Natural killer cell (primary cell): ENCODE measurements at places on chromosomes 11 and 22.

DNA sequence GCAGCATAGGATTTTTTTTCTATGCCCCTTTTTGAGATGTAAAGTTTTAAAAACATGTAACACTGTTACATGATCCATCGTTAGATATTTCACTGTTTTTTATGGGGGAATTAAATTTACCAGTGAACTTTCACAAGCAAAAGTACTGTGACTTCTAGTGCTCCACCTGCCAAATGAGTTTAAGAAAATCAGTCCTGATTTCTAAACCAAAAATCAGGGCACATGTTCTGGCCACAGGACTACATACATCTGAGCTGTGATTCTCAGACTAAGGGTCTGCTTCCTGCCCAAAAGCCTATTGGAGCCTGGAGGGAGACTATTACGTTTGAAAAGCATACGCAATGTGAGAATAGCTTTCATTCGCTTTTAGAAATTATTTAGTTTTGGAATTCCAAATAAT, 22.5 kb downstream of the TMPRSS13 start:
- no peak for DNase-seq

DNA sequence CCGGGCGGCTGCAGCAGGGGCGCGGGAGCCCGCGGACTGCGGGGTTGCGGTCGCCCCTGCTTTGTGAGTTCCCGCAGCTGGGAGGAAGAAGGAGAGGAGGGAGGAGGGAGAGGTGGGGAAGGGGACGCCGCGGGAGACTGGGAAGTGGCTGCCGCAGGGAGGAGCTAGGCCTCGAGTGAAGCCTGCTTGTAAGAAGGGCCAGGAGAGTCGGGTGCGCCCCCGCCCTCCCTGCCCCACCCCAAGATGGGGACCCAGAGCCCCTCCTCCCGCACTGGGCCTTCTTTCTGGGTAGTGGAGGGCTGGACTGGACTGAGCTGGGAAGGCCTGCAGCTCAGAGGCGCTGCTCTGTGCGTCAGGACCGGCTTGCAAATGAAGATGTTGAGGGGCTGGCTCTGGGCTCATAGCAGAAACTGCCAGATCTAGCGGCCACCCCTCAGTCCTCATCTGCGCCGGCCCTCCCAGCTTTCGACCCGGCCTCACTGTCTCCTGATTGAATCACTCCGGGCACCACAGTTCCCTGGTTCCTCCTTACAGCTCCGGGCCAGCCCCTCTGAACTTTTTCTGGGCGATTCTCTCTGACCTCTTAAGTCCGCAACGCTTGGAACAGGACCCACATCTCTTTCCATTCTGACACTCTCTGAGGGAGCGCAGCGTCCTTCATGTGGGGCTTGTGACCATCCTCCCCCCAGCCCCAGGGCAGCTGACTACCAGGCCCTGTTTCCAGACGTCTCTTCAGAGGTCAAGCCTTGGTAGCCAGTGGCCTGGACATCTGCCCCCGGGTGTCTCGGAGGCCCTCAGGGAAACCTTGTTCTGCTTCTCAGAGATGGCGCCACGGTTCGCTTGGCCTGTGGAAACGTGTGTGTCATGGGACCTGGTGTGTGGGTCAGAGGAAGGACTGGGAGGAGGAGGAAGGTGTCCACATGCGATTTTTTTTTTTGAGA, 21.9 kb downstream of the SERPINH1 start:
- no peak for DNase-seq

- no peak for DNase-seq
Measured at GRCh38 chr22:45876136-45877035, 100.6 kb downstream of the WNT7B start.

GRCh38 chr11:76671237-76671592, 668 bp upstream of the LRRC32 start:
- no peak for DNase-seq

DNA sequence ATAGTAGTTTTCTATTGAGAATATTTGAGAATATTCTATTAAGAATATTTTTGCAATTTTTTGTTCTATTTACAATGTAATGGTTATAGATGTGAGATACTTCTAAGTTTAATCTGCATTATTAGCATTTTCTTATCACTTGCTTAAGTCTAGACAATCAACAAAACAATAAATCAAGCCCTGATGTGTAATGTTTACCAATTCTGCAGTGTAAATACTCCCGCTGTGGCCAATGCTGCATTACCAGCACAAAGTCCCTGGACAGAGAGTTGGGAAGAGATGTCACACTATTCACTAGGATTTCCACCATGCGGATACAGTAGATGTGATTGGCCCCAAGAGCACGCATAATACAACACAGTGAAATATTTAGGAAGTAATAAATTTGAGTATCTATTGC, 47.6 kb upstream of the GCAT start:
- no peak for DNase-seq

GRCh38 chr11:66641834-66642233, 3.3 kb downstream of the RBM4 start:
- DNase-seq = no peak

DNA sequence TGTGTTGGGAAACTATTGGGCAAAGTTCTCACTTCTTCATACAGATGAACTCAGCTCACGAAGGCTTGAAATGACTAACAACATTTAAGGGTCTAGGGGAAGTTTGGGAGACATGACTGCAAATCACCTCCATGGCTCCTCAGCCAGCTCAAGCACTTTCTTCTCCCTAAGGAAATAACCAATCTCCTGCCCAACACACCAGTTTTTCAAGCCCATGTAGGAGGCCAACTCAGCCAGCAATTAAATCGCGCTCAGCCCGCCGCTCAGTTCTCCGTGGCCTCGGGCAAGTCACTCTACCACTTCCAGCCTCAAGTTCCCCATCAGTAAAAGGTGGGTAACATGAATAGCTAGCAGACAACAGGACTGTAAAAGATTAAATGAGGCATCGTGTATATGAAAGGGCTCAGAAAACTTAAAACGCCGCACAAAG, 796 bp downstream of the POLDIP3 start:
- no peak for DNase-seq

- no peak for DNase-seq
Measured at GRCh38 chr22:27060190-27060589, 402.8 kb downstream of the MIAT start.

GRCh38 chr11:118401880-118402590, 629 bp downstream of the ATP5MG start:
- no peak for DNase-seq

- no peak for DNase-seq
Measured at GRCh38 chr11:130600616-130601015, 152.2 kb downstream of the ADAMTS15 start.

DNA sequence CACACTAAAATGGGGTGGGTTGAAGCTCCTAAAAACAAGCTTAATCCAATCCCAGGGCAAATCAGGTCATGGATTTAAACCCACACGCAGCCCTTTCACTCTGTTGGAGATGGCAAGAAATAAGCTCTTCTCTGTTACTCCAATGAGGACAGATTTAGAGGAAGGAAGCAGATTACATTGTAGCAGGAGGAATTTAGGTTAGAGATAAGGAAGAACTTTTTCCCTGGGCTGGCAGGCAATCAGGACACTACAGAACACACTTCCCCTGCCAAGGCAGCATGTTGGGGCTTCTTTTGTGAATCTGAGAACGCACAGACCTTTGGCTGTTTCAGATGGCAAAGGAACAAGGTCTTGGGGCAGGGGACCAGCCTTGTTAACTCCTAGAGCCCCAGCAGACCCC, 46.2 kb downstream of the C11orf58 start:
- no peak for DNase-seq

- DNase-seq = no peak
Measured at GRCh38 chr11:64223001-64223651, 2.9 kb downstream of the TRPT1 start.

- no peak for DNase-seq
Measured at GRCh38 chr11:12287374-12288211, 89.8 kb upstream of the PARVA start.

DNA sequence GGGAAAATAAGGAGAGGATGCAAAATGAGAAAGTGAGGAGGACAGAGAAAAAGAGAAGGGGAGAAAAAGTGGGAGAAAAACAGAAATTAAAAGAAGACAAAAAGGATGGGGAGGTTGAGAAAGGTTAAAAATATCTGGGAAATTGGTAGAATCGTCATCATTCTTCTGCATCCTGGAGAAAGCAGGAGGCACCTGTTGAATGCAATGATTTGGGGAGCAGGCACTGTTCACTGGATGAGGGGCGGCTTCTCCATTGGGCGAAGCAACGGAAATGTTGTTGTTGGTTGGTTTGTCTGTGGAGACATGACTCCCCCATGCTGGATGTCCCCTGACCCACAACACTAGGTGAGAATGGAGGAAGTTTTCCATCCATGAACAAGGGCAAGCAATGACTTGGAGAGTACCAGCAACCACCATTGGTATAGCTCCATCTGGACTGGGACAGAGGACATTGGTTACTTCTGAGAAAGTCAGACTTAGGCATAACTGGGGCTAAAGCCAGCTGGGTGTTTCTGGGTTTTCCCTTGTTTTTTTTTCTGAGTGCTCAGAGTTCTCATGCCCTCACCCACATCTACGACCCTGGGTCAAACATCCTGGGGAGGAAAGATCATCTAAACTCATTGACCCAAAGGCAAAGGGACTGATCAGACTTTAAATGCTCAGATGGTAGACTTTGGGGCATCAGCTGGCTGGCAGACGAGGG, 11.9 kb upstream of the CD44 start:
- no peak for DNase-seq

- no peak for DNase-seq
Measured at GRCh38 chr11:32005786-32006416, 85.0 kb upstream of the RCN1 start.

DNA sequence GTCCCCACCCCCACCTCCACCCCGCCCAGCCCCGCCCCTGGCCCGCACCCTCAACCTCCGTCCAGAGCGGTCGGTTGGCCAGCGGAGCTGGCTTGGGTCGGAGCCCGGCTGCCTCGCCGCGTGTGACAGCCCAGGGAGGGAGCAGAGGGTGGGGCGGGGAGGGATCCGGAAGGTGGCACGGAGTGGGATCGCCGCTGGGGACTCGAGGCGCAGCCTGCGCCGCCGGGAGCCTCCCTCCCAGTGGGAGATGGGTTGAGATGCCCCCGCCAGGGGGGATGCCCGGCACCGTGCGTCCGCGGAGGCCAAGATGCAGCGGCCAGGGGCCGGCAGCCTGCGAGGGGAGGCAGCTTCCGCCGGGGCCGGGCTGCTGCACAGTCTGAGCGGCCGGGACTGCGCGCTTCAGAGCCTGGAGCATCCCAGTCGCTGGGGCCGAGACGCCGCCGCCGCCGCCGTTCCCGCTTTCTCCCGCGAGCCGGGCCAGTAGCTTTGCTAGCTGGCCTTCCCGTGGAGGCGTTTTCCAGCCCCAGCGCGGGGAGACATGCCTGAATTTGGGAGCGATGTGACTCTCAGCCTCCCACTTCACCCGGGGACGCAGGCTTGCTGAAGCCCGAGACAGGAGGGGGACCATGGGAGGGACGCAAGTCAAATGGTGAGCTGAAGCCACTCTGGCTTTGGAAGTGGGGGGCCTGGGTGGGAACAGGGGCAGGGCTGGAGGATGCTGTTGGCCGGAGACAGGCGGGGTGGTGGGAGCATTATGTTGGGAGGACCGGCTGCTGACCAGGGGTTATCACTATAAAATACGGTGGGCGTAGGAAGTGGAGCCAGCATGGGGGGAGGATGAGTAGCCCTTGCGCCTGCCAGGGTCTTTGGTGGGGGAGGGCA, 40.2 kb downstream of the DIXDC1 start:
- DNase-seq = no peak

DNA sequence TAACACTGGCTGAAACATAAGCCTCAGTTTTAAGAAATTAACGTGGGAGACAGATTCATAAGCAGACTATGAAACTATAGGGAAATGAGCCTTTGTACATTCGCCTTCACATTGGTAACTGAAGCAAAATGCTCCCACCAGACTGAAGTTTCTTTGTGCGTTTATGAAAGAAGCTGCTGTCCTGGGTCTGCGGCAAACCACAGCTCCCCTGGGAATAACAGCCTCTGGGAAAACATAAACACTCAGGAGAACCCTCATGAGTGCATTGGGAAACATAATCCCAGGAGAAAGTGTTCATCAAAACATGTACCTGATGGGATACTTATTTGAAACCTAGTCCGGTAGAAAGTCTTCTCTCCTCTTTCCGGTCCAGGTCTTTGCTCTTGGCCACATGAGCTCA, 193.1 kb upstream of the LARGE1 start:
- no peak for DNase-seq

DNA sequence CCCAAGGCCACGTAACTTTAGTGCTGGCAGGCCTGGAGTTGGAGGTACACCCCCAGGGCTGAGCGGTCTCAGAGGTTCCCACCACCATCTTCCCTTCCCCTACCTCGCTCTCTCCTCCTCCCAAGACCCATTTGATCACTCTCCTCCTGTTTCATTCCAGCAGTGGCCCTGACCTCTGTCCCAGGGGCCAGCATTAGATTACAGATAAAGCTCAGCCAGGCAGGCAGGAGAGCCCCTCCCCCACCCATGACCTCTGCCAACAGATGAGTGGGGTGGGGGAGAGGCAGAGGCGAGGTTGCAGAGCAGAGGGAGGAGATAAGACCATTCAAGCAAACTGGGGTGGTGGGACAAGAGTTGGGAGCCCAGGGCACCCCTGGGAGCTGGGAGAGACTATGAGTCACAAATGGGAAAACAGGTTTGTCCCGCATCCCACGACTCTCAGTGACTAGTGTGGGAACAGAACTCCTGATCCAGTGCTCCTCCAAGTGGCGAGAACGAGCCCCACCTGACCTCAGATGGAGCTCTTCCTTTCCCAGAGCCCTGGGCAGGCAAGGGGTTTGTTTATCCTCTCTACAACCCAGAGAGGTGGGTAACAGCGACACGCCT, 367.9 kb downstream of the MN1 start:
- DNase-seq = no peak

DNA sequence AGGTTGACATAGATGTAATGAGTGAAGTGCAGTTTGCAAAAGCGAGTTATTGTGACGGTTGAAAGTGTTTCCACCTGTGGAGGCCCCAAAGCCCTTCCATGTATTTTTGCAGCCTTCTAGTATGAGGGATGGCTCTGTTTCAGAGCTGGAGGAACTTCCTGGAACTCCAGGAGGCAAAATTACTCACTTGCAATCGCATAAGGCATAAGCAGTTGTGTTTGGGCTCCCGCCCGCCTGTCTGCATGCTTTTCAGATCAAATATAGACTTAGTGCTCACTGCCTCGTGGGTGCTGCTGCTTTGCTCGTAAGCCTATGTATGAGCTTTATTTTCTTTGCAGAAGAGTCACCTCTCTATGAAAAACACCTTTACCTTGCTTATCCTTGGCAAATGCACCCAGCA, 146.8 kb upstream of the LARGE1 start:
- DNase-seq = no peak

DNA sequence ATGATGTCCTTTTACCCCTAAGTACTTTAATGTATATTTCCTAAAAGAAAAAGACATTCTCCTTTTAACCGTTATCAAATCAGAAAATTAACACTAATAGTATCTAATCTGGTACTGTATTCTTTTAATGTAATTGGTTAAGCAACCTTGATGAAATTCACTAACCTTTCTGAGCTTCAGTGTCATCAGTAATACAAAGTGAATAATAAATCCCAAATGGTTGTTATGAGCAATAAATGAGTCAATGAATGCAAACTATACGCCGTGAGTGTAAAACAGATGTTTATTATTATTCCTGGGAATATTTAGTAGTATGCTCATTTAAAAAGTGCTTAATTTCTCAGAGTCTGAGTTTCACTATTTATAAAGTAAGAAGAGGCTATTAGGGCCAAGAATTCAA, 21.5 kb downstream of the UEVLD start:
- no peak for DNase-seq

GRCh38 chr11:10294290-10294953, 403 bp upstream of the SBF2 start:
- DNase-seq = no peak
